ENCODE measurements at places on chromosomes 12 and 14.

- no peak for DNase-seq
These were observed 22.6 kb downstream of the DERA start for GRCh38 chr12:15933751-15934150.

DNA sequence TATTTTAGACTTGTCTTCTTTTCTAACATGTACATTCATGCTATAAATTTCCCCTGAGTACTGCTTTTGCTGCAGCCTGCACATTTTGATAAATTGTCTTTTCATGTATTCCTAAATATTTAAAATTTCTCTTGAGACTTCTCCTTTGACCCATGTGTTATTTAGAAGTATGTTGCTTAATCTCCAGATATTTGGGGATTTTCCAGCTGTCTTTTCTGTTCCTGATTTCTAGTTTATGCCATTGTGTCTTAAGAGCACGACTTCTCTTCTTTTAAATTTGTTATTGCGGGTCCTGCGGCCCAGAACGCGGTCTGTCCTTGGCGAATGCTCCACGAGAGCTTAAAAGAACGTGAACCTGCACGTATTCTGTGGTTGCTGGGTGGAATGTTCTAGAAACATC, 136.4 kb downstream of the KIF26A start:
- DNase-seq = no peak

DNA sequence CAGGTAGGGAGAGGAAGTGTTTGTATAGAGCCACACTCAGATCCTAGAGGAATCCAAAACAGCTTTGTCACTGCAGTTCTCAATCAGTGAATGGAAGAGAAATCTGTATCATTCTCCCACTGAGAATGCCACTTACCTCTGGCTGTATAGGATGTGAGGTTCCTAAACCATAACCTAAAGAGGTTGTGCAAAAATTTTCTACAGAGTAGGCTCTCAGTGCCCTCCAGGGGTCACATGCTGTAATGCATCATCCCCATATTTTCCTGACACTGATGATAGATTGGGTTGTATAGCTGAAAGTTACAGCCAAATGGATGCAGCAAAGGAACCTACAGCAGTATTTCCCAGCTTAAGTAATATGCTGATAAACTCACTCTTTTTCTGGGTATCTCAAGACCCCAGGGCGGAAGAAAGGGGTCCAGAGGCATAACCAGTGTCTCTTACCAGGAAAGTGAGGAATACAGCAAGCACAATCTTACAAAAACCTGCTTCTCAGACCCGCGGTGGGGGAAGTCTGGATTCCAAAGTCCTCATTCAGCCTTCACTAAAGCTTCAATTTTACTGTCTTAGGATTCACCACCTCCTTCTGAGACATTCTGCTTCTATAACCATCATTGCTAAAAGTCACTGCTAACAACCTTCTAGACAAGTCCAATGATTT, 3.8 kb downstream of the BCDIN3D start:
- DNase-seq = peak; percentile 68

GRCh38 chr14:64266239-64266638, 27.9 kb downstream of the ESR2 start:
- DNase-seq = no peak

DNA sequence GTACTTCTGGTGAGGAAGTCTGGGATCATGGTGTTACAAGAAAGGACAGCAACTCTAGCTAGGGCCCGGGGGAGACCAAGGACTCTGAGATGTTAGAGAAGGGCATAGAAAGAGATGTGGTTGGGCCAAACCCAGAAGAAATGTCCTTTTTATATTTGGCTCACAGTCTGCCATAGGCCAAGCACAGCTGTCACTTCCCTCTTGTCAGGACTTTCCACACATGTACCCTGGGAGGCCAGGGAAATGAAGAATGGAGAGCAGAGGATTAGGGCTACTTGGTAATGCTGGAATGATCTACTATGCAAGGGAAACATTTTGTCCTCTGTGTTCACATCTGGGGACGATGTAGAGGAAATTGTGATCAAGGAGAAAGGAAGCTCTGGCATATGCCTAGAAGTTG, 9.2 kb downstream of the MYO1A start:
- no peak for DNase-seq

GRCh38 chr12:60231976-60232907, 636.4 kb downstream of the SLC16A7 start:
- DNase-seq = no peak

DNA sequence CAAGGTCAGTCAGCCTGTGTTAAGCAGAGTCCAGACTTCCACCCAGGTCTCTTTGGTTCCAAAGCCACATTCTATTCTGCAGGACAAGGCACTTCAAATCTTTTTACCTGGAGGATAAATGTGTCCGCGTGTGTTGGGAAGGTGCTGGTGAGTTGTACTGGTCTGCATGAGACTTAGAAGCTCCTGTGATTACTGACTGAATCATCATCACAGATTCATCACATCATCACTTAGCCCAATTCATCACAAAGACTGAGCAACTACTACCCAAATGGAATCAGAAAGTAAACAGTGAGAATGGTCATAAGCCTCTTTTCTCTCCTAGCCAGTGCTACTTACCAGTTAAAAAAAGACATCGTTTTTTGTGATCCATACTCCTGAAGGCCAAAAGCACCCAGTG, 5.3 kb downstream of the SLC15A5 start:
- DNase-seq = no peak

DNA sequence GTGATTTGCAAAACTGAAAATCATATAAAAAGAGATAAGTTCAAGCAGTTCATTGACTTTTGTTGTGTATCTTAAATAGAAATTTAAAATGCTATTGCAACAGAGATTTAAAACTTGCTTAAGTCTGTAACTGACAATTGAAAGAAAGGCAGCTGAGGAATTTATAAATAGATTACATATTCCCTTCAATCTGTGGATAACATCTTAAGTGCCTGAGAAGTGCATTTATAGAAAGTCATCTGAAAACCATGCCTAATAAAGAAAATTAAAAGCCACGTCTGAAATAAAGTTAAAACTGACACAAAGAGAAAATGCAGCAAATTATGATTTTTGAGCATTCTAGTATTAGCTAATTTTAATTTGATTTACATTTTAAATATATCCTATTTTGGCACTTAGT, 479.8 kb downstream of the MDGA2 start:
- no peak for DNase-seq

DNA sequence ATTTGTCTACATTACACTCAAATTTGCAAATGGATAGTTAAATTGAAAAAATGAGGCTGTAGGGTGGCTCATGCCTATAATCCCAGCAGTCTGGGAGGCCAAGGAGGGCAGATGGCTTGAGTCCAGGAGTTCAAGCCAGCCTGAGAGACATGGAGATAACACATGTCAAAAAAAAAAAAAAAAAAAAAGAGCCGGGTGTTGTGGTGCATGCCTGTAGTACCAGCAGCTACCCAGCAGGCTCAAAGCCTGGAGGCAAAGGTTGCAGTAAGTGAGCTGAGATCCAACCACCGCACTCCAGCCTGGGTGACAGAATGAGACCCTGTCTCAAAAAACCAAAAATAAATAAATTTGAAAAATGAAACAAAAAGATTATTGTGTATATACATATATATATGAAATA, 119.9 kb upstream of the MGAT4C start:
- no peak for DNase-seq

- no peak for DNase-seq
These were observed 67.0 kb downstream of the DIP2B start for GRCh38 chr12:50571786-50572185.

GRCh38 chr14:20551606-20552005, 9.2 kb downstream of the RNASE9 start:
- DNase-seq = no peak

DNA sequence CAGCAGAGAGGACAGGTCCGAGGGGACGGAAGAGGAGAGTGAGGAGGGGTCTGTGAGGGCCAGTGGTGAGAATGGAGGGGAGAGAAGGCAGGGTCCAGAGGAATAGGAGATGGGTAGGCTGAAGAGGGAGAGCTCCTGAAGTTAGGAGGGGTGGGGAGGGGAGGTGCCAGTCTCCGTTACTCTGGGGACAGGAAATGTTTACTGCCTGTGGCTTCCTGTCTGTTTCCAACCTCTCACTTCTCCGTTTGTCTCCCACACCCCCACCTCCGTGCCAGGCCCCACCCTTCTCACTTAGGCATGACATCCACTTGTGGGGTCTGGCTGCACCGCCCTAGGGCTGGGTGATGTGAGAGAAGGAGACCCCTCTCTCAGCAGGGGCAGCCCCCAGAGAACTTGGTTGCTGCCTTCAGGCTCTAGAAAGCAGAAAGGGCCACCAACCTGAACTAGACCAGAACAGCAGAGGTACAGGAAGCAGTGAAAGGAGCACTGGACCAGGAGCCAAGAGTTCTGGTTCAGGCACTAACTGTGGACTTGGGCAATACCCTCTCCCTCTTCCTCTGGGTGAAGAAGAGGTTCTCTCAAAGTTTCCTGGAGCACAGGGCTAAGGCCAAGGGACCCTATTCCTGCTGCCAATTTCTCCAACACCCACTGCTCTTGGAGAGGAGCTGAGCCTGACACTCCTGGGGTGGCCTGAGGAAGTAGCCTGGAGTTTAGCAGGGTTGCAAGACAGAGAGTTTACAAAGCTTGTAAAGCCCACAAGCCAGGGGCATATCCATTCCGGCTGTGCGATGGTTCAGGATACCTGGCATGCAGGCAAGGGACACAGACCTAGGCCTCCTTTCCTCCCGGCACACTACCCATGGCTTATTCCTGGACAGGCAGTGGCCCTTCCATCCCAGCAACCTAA, 5.5 kb downstream of the ITGA5 start:
- no peak for DNase-seq

DNA sequence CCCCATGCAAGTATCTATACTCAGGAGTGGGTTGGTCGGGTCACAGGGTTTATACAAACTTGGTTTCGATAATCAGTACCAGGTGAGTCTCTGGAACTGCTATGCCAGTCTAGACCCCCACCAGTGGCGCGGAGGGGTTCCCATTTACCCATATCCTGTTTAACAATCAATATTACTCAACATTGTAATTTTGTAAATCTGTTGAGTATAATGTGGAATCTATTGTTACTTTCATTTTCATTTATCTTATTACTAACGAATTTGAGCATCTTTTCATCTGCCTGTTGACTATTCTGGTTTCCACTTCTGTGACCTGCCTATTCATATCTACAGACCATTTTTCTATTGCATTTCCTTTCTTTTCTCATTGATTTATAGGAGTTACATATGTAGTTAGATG, 275.2 kb upstream of the CRY1 start:
- no peak for DNase-seq

- no peak for DNase-seq
These were observed 58.6 kb downstream of the KCNA5 start for GRCh38 chr12:5102261-5102789.

DNA sequence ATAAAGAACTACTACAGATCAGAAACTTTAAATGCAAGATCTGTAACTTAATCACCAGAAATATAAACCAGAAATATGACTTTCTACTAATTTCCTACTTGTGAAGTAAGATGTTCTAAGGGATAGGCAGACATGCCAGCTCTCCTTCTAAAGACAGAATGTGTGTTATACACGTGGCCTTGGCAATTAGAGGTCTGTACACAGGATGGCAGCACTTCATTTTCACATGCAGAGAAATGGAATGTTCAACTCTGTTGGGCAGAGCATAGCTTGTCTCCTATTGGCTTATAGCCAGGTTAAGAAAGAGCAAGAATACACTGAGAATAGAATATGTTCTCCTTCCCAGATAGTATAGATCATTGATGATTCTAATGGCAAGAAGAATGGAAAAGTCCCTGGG, 403.8 kb downstream of the DAD1 start:
- DNase-seq = no peak

DNA sequence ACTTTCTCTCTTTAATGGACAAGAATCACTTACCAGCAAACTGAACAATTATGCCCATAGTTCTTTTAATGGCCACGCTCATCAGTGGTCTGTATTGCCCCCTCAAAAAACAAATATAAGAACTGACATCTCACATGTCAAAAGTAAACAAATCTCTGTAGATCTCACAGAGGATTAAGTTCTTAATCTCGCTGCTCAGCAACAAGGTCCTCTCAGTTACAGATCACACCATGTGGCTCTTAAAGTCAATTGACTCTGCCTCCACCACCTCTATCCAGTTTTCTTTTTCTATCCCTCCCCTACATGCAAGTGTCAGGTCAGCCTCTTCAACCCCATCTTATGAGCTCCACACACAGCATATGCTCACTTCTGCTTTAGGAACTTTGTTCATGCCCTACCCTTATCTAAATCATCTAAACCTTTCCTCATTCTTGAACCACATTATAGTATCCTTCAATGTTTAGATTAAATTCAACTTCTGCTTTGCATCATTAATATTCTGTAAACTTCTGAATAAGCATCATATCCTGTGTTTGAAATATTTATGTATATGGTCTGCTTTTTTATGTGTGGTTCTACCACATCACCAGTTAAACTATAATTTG, 7.2 kb downstream of the ADAM20 start:
- DNase-seq = no peak

- DNase-seq = no peak
These were observed 42.4 kb downstream of the CKAP4 start for GRCh38 chr12:106205208-106206069.

GRCh38 chr14:61380984-61381383, 59.6 kb downstream of the PRKCH start:
- DNase-seq = no peak

DNA sequence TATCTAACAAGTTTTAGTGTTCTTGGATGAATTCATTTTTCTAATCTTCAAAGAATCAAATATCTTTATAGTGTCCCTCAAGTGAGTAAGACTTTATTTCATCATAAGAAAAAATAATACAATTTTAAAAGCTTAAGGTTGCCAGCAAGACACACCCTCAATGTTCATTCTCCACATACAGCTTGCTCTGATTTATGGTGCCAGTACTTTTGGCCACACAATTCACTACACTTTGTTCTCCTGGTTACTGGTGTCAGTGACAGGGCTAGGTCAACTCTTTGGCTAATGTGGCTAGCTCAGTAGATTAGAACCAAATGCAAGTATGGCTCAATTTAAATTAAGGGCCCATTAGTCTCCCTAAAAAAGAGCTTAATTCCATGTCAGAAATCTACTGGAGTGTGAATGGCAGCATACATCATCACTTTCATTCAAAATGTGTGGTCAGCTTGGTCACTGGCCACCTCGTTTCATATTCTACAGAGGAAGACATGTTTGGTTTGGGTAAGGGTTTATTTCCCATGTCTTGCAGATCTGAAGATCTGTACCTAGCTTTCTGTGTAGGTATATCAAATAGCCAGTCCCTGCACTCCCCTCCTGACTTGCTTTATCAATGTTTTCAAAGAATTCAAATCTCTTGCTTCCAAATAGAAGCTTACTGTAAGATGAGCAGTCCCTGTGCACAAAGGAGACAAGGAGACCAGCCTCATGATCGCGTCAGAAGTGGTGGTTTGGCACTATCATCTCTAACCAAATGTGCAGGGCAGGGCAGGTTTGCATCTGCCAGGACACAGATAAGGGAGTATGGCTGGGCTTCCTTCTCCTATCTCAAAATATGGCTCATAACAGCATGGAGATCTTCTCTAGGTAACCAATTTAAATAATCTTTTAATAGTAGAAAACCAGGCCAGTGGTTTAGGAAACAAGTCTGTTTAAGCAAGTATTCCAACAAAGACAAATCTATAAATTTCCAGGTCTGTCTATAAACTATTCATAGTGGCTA, 31.3 kb downstream of the HECTD4 start:
- no peak for DNase-seq

DNA sequence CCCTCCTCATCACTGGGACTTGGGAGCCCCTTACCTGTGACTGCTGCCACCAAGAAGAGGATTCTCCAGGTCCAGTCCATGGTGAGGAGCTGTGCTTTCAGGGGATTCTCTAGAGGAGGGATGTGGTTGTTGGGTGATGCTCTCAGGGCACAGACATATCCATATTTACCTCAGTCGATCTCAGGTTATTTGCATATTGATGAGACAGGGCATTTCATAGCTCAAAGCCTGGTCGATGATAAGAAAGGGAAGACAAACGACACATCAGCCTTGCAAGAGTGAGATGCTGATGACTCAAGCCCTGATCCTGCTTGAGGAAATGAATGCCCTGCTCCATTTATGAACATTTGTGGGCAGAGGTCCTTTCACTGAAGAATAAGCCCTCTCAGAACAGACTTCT, 981.0 kb downstream of the TMEM121 start:
- DNase-seq = no peak

All from eye (tissue), 1 donor.